Body of pancreas (tissue), 4 donors: ENCODE measurements at places on chromosomes 3 and 15. TPM values are rescaled to one million over a fixed set of nuclear protein-coding genes. Genes with fewer than 3 reads are reported as not detected.
A peak's percentile ranks its signal among the peaks of the same experiment; 100 is the strongest.

GRCh38 chr3:21825684-21826083, 74.7 kb upstream of the ZNF385D start:
- no peaks in the 10 kb centered on the region for H3K27me3 ChIP-seq
- no peak for DNase-seq
- H3K27ac ChIP-seq, result no peak overlapping the region
- no peaks in the 10 kb centered on the region for H3K4me1 ChIP-seq
- H3K4me3 ChIP-seq, result no peak overlapping the region

DNA sequence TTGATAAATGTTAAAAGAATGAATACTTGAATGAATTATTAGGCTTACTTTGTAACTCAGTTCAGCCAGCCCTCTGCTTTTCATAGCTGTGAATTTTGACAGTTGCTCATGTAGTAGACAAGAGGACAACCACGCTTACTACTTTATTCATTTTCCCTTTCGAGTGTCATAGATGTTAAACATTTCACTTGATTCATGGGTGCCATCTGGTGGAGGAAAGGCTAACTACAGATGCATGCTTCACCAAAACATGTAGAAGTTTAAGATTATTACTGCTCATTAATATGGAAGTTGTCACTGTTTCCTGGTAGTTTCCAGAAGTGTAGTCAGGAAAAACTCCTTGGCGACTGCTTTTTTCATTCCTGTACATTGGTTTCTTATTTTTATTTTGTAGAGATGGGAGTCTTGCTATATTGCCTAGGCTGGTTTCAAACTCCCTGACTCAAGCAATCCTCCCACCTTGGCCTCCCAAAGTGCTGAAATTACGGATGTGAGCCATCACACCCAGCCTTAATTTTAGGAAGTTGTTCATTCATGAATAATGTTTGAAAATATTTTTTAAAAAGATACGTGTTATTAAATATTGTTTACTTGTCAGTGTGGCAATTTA, 163.2 kb downstream of the B3GALNT1 start:
- H3K36me3 ChIP-seq, result no peaks in the 10 kb centered on the region
- no peak overlapping the region for H3K27ac ChIP-seq
- no peaks in the 10 kb centered on the region for H3K4me1 ChIP-seq
- no peak overlapping the region for H3K4me3 ChIP-seq

The DUOXA1 gene
- total RNA-seq, result not detected

DNA sequence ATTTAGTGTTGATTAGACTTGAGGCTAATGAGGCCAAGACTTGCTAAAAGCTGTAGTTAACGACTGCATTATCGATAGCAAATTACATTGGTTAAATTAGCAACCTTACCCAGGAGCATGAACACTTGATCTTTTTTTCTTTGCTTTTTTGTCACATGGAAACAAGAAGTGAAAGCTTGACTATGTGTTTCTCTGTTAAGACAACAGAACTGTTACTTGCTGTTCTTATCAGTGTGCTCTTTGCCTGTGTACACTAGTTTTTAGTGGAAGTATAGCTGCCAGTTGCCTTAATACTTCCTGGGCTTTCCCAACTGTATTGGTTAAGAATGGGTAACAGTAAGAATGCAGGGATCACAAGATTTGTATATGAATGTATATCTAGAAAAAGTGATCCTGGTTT, 625.5 kb downstream of the NAALADL2 start:
- H3K4me3 ChIP-seq, result no peak overlapping the region
- H3K4me1 ChIP-seq, result no peaks in the 10 kb centered on the region
- DNase-seq, result no peak
- no peaks in the 10 kb centered on the region for H3K27me3 ChIP-seq
- H3K27ac ChIP-seq, result no peak overlapping the region

DNA sequence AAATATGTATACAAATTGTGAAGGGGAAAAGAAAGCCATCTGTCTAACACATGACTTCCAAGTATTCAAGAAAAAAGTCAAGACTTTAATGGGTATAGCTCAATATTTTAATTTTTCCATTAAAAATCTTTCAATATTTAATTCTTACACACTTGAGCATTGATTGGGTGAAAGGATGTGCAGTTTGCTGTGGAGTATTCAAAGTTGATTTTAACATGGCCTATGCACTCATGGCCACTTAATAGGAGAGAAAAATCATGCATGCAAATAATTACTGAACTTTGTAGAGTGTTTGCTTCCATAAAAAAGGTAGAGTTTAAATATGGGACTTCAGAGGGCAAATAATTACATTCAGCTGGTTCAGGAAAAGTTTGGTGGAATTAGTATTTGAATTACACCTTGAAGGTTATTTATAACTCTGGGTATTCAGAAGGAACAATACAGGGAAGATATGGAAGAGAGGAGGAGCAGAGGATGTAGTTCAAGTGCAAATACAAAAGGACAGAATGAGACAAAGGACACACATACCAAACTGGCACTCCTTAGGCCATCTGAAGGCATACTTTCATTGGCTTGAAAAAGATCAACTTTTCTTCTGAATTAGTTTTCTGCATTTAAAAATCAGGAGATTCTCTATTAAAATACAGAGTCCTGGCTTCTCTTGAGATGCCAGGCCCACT, 90.1 kb downstream of the OTOL1 start:
- no peak overlapping the region for H3K4me3 ChIP-seq
- H3K27ac ChIP-seq, result no peak overlapping the region
- H3K27me3 ChIP-seq, result no peaks in the 10 kb centered on the region
- no peak for DNase-seq

DNA sequence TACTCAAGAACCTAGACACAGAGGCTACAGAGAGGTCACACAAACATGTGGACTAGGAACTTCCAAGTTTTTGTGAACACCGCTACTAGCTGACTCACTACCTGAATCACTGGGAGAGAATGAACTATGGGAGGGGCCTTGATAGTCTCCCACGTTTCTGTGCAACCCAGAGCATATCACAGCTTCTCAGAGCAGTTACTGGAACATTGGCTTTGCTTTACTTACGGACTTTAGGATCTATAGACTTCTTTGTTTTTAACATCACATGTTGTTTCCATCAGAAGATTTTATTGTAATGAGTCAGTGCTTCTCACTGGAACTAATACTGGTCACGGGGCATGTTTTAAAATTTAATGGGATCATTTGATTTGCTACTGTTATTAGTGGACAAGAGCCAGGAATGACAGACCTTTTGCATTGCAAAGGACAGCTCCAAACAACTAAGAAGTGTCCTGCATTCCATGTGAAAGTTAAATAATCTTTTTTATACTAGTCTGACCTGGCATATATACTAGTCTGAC, 35.6 kb downstream of the RTP4 start:
- DNase-seq, result no peak
- no peaks in the 10 kb centered on the region for H3K27me3 ChIP-seq
- no peaks in the 10 kb centered on the region for H3K36me3 ChIP-seq
- no peaks in the 10 kb centered on the region for H3K4me1 ChIP-seq
- H3K27ac ChIP-seq, result peak overlapping the region; percentile 26

DNA sequence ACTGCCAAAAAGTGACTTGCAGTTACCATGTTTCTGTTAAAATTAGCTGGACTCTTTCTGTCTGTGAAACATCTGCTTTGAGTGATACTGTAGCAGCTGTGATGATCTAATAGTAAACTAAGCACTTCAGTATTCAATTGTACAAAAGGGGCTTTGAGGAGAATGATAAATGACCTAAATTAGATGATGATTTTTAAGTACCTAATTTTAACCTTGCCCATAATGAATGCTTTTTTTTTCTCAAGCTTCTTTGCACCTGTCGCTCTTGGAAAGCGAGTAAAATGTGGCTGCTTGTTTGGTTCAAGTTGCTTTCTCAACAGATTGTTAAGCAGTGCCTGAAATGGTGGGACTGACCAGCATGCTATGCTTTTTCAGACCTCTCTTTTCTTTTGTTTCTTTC, 752.3 kb downstream of the EPHA3 start:
- H3K27me3 ChIP-seq, result no peaks in the 10 kb centered on the region
- no peaks in the 10 kb centered on the region for H3K36me3 ChIP-seq
- H3K4me1 ChIP-seq, result no peaks in the 10 kb centered on the region
- no peak overlapping the region for H3K4me3 ChIP-seq
- no peak overlapping the region for H3K27ac ChIP-seq

DNA sequence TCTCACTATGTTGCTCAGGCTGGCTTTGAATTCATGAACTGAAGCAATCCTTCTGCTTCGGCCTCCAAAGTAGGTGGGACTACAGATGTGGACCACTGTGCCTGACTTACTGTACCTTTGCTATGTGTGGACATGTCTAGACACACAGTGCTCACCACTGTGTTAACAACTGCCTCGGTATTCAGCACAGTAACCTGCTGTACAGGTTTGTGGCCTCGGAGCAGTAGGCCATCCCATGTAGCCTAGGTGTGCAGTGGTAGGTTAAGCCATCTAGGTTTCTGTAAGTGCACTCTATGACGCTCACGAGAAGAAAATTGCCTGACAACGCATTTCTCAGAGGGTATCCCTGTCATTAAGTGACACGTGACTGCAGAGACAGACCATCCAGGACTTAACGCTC, 70.3 kb downstream of the TAMM41 start:
- no peak for DNase-seq
- peaks cover under 1% of the 10 kb centered on the region for H3K4me1 ChIP-seq
- no peak overlapping the region for H3K4me3 ChIP-seq
- no peaks in the 10 kb centered on the region for H3K27me3 ChIP-seq
- H3K27ac ChIP-seq, result no peak overlapping the region

- H3K27ac ChIP-seq, result no peak overlapping the region
- peaks cover 5% of the 10 kb centered on the region for H3K4me1 ChIP-seq
- no peak overlapping the region for H3K4me3 ChIP-seq
- H3K27me3 ChIP-seq, result no peaks in the 10 kb centered on the region
- DNase-seq, result no peak
Observed at GRCh38 chr3:72143966-72144717, 359.2 kb upstream of the PROK2 start.

- H3K27me3 ChIP-seq, result no peaks in the 10 kb centered on the region
- no peaks in the 10 kb centered on the region for H3K36me3 ChIP-seq
- no peak overlapping the region for H3K4me3 ChIP-seq
- DNase-seq, result no peak
Observed at GRCh38 chr15:57849317-57849716, 142.8 kb downstream of the POLR2M start.

GRCh38 chr3:104102386-104102785, 1264.3 kb upstream of the ALCAM start:
- no peak overlapping the region for H3K4me3 ChIP-seq
- peak; percentile 30 for DNase-seq
- H3K36me3 ChIP-seq, result no peaks in the 10 kb centered on the region
- no peaks in the 10 kb centered on the region for H3K4me1 ChIP-seq

DNA sequence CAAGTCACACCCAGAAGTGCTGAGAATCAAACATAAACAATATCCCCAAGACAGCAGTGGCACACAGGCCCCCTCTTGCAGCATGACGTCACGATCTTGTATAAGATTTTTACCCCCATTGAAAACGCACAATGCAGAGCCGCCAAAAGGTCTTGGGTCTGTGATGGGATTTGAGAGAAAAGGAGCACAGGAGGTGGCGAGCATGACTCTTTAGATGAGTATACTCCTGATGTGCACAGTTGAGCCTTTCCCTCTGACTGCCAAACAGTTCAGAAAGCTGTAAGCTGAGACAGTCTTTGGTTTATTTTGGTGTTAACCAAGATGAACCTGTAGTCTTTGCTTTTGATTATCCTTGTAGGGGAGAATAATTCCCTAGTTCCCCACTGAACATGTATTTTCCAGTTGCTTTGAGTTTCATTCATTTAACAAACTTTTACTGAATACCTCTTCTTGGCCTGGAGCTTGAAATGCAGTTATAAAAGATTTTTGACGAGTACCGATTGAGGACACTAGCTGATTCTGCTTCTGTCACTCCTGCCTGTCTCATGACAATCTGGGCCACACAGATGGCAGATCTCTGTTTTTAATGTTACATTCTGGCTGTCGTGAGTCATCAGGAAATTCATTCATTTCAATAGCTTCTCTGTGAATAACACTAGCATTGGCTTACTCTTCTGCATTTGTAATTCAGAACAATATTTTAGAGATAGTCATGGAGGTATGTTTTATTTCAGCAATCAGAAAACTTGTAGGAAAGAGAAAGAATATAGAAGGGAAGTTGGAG, 28.9 kb downstream of the CFAP91 start:
- DNase-seq, result no peak
- no peaks in the 10 kb centered on the region for H3K4me1 ChIP-seq
- no peak overlapping the region for H3K4me3 ChIP-seq
- H3K27ac ChIP-seq, result no peak overlapping the region

DNA sequence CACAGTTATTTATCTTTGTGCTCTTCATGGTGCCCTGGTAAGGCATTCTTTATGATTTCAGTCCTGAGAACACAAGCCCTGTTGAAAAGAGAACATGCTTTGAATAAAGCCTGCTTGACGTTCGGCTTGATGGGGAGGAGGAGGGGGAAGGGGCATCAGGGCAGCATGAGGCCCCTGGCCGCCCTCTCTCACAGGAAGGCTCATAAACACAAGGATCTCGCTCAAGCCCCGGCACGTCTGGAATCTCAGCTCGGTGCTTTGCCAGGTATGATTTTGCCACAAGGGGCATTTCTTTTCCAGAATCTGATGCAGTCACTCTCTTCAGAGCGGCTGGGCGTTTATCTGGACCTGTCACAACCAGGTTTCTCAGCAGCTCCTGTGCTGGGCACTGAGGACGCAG, 129.4 kb downstream of the DNAJB8 start:
- no peaks in the 10 kb centered on the region for H3K27me3 ChIP-seq
- no peak overlapping the region for H3K4me3 ChIP-seq
- DNase-seq, result peak; percentile 43
- no peaks in the 10 kb centered on the region for H3K36me3 ChIP-seq

DNA sequence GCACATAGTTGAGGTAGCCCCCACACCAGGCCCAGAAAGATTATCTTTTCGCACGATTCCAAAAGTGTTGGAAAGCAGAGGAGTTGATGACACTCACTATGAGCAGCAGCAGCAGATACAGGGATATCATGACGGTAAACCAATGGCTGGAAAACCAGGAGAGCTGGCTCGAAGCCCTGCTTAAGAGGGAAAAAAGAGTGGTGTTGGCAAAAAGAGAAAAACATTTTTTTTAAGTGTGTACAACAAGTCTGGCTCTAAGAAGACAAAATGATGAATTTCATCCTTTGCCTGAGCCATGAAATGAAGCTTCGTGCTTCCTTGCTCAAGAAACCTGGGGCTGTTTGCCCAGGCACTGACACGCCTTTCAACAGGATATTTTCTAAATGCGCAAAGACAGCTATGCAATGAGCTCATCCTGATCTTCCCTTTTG, 27.3 kb downstream of the PARP16 start:
- peaks cover 5% of the 10 kb centered on the region for H3K4me1 ChIP-seq
- no peak overlapping the region for H3K27ac ChIP-seq
- H3K27me3 ChIP-seq, result no peaks in the 10 kb centered on the region
- peaks cover 3% of the 10 kb centered on the region for H3K36me3 ChIP-seq
- peak; percentile 17 for DNase-seq

The COL6A5 gene
- not detected for total RNA-seq
